ENCODE measurements at places on chromosomes 16 and 17.

DNA sequence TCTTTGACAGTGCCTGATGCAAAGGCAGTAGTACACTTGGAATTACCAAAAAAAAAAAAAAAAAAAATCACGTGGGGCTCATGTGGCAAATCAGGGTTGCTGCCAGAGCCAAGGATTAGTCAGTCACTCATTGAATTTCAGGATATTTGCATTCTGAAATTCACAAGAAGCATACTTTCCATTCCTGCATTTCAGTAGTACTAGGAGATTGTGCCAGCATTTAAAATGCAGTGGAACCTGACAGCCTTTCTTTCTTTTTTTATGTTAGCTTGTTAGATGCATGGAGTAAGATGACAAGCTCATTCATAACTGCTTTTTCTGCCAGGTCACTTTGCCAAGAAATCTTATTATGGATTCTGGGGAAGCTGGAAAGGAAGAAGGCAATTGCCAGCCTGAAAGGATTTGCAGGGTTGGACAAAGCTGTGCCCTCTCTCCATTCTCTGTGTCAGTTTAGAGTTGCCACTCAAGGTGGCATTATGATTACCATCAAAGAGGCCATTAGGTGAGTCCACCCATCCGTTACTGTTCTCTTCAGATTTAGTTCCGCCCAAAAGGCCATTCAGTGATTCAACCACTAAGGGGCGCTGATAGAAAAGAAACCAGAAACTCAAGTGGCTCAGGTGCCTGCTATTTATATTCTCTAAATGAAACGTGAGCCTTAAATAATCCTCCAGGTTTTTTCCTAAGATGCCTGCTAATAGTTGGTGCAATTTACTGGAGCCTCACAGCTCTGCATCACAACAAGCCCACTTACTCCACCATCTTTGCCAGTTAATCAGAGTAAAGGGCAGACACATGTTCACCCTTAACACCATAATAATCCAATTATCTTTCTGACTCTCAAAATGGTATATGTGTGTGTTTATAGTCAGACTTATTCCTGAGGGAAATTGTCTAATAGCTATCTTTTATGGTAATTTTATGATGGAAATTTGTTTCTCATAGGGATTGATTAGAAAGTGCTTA, 59.0 kb downstream of the TANGO6 start:
- no peak for DNase-seq

DNA sequence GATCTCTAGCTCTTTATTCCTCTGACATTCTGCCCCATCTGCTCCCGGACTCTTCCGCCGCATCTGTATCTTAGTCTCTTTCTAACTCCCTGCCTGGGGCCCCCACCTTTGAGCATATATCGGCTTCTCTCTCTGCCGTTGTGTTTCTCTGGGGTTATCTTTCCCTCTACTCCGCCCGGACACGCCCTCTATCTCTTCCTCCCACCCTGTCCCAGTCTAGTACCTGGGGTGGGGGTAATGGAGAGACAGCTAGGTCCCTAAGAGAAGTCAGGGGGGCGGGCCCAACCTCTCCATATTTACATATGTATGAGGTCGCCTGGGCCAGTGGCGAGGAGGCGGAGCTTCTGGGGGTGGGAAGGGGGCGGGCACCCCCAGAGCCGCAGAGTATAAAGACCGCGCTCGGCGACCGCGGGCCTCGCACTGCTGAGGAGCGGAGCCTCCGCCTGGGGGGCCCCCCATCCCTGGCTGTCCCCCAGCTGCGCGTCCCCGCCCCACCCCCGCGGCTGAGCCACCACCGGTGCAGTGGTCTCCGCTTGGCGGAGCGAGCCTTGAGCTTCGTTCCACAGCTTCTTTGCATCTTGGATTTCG, at the start of gene ATP1B2:
Gene ATP1B2, plus strand, starts transcription at position 418 of the 588 bp plus-strand sequence. CDS start 593 bp downstream, outside the sequence.
- DNase-seq = peak; percentile 56

- no peak for DNase-seq
Measured at GRCh38 chr17:81535480-81536298, 7.5 kb downstream of the FSCN2 start.

DNA sequence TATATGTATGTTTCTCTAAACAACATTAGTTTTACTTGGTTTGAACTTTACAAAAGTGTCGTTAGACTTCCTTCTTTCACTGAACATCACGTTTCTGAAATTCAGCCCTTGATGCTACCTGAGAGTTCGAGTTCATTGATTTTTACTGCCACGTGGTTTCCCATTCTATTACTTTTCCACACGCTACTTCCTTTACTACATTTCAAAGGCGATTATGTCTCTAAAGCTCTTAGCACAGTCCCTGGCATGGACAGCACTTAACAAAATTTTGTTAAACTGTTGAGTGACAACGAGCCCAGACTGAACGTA, 15.9 kb upstream of the ARHGAP17 start:
- DNase-seq = no peak

DNA sequence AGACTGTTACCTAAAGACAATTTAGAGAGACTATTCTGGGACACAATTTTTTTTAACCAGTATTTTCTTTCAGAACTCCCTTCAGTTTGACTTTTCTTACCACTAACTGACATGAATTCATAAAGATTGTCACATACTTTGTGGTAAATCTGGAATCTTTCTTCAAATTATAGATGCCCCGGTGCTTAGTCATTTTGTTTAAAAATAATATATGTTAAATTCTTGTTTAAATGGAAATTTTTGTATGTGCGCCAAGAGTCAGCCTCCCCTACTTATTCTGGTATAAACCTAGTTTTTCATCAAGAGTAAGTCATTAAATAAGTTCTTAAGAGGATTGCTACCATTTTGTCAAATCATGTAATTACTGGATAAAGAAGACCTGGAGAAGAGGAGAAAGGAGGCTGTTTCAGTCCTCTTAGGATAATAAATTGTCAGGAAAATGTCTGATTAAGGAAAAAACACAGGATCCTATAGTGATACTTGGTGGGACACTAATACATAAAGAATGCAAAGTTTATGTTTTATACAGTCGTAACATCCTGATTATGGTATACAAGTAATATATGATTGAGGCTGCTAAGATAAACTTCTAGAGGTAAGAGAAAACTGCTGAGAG, 424.4 kb downstream of the PMP22 start:
- no peak for DNase-seq

- DNase-seq = no peak
Measured at GRCh38 chr16:5523829-5524228, 426.2 kb upstream of the EEF2KMT start.

DNA sequence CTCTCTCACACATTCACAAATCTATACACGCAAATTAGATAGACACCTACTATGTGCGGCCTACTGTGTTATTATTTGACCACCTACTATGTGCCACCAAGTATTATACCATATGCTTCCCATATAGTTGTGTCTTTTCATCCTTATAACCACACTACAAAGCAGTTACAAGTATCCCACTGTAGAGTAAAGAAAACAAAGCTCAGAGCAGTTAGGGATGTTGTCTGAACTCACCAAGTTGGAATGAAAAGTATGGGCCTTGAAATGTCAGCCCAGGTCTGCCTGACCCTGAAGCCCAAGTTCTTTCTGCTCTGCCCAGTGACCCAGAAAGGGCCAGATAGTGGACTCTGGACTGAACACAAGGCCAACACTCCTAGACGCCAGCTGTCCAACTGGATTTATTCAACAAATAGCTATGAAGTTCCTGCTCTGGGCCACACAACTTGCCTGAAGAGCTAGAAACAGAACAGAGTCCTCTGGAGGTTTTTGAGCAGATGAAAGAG, 8.5 kb downstream of the KRT37 start:
- DNase-seq = no peak

All from stimulated activated CD4-positive, alpha-beta T cell treated with anti-CD3 and anti-CD28 coated beads, Interleukin-15, amount 100 ng/mL, for 48 hours (primary cell).